Suppressor macrophage treated with lipopolysaccharide for 4 hours (primary cell): ENCODE measurements at places on chromosomes 5 and 9.

DNA sequence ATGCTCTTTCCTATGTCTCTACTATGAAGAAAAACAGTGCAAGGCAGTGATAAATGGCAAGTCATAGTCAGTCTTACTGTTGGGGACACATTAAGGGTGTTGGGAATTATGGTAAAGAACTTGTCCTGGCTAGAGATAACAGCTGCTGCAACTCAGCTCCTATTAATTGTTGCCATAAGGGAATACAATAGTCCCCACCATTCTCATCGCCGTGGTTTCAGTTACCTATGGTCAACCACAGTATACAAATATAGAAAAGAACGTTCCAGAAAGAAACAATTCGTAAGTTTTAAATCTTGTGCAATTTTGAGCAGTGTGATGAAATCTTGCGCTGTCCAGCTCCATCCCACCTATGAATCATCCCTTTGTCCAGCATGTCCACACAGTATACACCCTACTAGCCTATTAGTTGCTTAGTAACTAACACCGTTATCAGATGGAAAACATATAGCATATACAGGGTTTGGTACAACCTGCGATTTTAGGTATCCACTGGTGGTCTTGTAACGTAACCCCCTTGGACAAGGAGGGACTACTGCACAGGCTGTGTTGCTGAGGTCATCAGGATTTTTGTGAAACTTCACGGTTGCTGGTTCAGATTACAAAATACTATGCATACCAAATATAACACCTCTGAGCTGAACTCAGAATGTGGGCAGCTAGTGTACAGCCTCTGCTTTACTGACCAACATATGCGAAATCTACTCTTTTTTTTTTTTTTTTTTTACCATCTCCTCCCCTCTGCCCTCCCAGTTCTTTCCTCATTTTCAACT is 53.5 kb downstream of the ZFR start:
- peak; percentile 83 for DNase-seq

DNA sequence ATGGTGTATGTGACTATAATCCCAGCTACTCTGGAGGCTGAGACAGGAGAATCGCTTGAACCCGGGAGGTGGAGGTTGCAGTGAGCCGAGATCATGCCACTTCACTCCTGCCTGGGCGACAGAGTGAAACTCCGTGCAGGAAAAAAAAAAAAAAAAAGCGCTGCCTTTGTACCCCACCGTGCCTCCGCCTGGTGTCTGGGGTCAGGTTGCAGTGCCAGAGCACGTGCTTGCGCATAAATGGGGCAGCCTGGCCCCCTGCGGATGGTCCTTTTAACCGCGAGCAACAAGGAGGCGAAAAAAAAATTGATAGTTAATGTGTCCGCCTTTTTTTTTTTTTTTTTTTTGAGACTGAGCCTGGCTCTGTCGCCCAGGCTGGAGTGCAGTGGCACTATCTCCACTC is 6.3 kb upstream of the CCNB1 start:
- DNase-seq: no peak

- DNase-seq: no peak
These were observed 1.4 kb upstream of the PHF24 start for GRCh38 chr9:34956648-34957047.

DNA sequence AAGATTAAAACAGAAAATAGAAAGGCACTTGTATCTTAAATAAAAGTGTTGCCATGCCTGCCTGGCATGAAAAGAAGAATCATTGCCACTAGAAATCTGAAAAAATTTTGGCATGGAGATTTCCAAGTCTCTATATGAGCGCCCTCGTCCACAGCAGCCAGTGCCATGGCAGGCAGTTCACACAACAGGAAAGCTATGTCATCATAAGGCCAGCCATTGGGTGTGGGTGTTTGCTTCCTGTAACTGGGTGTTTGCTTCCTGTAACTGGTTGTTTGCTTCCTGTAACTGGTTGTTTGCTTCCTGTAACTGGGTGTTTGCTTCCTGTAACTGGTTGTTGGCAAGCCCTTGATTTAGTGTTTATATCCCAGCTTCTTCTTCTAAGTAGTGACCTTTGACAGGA is 446.7 kb downstream of the IRX1 start:
- DNase-seq: no peak
